ENCODE measurements at places on chromosomes 7 and 10. TPM values are rescaled to one million over a fixed set of nuclear protein-coding genes. Genes with fewer than 3 reads are reported as not detected.

GRCh38 chr10:123165445-123166072 is 11.4 kb downstream of the BUB3 start:
- no peak for ATAC-seq

GRCh38 chr7:107027208-107027607 is 17.3 kb upstream of the PRKAR2B start:
- ATAC-seq = no peak

- ATAC-seq = no peak
These were observed at the start of gene NRAP for GRCh38 chr10:113663908-113664307. TSS of gene NRAP (minus strand) at chr10:113664041. CDS start at chr10:113663882, 159 bp downstream.

- ATAC-seq = no peak
These were observed 31.0 kb downstream of the CYP3A5 start for GRCh38 chr7:99648843-99649242.

Gene DEPP1
- 29.1 TPM for total RNA-seq

DNA sequence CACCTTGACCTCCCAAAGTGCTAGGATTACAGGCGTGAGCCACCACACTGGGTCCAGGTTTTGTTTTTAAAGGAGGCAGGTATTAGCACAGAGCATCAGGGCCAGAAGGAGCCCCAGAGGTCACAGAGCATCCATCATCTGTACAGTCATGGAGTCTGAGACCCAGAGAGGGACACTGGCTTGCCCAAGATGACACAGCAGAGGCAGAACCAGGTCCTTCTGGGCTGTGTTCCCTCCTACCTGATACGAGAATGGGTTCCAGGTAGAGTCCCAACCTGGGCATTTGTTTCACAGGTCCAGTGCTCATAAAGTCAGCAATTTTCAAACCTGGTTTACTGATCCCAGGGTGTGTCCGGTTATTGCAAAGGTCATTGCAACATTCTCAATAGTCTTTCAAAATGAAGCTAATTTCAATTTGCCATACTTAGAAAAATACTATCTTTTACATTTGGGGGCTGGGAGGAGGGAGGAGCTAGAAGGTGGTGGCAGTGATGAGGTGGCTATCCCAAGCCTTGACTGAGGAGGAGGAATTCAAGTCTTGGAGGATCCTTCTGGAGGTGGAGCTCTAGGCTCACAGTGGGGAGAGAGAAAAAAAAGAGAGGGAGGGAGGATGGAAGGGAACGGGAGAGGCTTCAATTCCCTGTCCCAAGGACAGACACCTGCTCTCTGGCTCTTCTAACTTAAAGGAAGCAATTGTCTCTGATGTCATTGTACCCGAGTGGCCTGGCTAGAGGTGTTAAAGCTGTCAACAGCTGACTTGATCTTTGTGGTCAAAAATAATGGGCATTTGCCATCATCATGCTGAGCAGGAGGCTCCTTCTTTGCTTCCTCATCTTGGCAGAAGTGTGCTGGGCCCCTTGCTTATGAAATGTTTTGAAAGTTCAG is 8.1 kb downstream of the MXI1 start:
- no peak for ATAC-seq

- ATAC-seq = no peak
These were observed 70.3 kb upstream of the PIP4K2A start for GRCh38 chr10:22784668-22785067.

GRCh38 chr10:53003094-53003493 is 230.5 kb upstream of the MBL2 start:
- ATAC-seq = no peak

GRCh38 chr7:158778471-158778870 is 50.8 kb downstream of the ESYT2 start:
- ATAC-seq = no peak

- no peak for ATAC-seq
These were observed 77.1 kb upstream of the DUSP5 start for GRCh38 chr10:110420401-110421193.

DNA sequence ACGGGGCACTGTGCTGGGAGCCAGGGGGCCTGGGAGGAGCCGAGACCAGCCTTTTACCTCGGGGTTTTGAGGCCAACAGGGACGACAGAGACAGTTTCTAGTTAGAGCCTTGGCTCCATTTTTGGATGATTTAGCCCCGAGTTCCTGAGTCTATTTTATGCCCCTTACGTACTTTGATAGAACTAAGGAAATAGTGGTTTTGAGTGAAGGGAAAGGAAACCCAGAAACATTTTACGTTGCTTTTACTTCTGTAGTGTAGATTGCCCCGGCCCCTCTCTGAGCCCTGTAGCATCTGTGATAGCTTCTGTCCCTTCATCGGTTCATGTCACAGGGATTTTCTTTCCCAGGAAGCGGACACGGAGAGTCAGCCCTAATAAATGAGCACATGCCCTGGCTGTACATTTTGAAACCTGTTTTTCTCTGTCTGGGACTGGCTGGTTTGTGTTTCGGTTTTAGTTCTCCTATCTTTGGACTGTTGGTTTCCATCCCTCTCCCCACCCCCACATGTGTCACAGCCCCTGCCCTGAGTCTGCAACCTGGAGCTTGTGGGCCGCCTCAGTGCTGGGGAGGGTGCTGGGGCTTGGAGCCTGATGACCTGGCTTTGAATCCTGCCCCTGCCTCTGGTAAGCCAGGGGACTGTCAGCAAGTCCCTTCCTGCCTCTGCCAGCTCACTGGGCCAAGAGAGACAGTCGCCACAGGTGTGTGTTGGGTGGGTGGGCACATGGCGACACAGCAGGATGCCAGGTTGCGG is 6.9 kb upstream of the ORAI2 start:
- ATAC-seq = no peak

GRCh38 chr7:156003220-156004162 is 191.2 kb upstream of the SHH start:
- ATAC-seq = no peak

DNA sequence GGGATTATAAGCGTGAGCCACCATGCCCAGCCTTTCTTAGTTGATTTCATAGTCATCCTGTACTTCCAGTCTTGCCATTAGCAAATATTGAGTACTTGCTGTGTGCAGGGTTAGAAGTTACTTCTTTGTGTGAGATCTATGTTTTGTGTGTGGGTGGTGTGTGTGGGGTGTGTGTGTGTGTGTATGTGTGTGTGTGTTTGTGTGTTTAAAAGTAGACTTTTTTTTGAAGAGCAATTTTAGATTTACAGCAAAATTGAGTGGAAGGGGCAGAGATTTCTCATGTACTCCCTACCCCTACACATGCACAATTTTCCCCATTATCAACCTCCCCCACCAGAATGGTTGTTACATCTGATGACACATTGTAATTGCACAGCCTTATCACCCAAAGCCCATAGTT is 48.2 kb downstream of the KAT6B start:
- ATAC-seq = no peak

Gene FFAR4
- 0.17 TPM for total RNA-seq

Gene NOS3
- total RNA-seq = 1.9 TPM

DNA sequence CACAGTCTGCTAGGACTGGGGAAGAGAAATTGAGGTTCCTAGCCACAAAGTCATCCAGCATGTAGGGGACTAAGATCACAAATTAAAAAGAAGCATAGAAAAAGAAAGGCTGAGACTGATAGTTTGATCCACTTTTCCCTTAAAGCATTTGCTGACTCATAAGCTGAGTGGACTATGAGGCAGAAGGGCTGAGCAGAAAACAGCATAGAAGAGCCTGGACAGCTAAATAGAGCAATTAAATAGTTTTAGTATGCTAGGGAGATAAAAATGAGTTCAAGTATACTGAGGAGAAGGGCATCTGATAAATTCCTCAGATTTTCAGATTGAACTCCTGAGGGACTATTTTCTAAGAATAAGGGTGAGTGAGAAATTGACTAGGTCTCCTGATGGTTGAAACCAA is 155.9 kb upstream of the EGR2 start:
- ATAC-seq = no peak

- ATAC-seq = peak; percentile 71
These were observed 100.2 kb downstream of the AGMO start for GRCh38 chr7:15461576-15461975.

- no peak for ATAC-seq
These were observed 1254.4 kb upstream of the PHF14 start for GRCh38 chr7:9719303-9719702.

Gene DRGX
- 0.47 TPM for total RNA-seq

Gene CYP2C8
- total RNA-seq = not detected

Gene OPN1SW
- 0.48 TPM for total RNA-seq

- peak; percentile 22 for ATAC-seq
These were observed 60.4 kb upstream of the FAM20C start for GRCh38 chr7:131781-132482.

DNA sequence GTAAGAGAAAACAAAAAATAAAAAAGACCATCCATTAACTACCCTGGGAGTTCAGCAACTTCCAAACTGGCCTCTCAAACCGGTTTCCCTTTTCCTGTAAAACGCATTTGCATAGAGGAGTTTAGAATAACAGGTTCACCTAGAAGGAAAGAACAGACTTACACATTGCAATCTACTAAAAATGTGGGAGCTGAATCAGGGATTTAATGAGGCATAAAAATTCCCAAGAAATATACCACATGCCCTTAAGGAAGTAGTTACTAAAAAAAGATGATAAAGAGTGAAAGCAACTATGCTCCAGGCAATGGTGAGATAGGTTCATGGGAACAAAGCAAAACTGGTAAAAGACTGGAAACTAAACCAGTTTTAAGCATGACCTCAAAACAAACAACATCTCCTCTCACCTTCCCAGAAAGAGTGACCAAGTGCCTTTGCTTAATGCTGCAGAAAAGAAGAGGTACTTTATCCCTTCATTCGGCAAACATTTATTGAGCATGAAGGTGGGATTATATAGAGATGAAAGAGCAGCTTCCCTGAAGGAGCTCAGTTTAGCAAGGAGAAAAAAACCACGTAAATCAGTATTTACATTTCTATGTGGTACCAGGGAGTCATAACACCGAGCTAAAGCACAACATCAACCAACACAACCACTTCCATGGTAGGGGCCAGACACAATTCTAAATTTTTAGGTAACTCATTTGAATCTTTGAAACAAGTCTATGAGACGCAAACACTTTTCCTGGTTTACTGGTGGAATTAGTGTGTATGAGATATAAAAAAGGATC is 152.8 kb downstream of the SGMS1 start:
- ATAC-seq = no peak

GRCh38 chr7:104035351-104035750 is 45.9 kb upstream of the RELN start:
- no peak for ATAC-seq

- ATAC-seq = peak; percentile 20
These were observed 175.6 kb downstream of the SKIDA1 start for GRCh38 chr10:21349912-21350286.

- ATAC-seq = no peak
These were observed 81.2 kb downstream of the MKX start for GRCh38 chr10:27664461-27664860.

DNA sequence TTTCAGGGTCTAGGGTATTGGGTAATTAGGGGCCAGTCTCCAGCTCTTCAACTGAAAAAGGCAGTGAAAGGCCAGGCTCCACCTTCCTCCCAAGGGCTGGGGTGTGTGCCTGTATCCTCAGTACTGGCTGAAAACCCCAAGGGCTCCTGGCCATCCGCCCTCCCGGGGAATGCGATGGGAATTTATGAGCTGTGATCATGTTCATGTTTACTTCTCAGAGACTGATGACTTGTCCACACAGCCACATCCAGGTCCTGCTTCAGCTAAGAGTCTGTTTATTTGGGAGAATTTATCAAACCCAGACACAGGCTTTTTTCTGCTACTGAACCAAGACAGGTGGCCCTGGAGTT is 91.7 kb downstream of the CCDC3 start:
- ATAC-seq = no peak

GRCh38 chr7:26160896-26161295 is 8.9 kb downstream of the NFE2L3 start:
- no peak for ATAC-seq

Gene BMPR1A
- 29.3 TPM for total RNA-seq

DNA sequence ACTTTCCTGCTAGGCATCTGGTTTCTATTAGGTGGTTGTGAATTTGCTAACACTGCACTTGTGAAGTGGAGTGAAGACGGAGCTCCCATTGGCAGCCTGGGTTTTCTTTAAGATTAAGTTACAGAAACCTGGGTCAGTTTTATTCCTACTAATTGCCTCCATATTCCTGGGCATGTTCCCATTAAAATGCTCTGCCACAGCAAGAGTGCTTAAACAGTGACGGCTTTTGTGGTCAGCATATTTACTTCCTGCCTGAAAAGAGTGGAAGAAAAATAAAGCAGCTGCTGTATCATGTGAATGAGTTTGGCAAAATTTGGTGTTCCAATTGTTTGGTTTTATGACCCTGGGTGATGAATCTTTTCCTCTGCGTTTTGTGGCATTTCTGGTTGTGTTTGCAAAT is 96.9 kb upstream of the PLXDC2 start:
- ATAC-seq = no peak

DNA sequence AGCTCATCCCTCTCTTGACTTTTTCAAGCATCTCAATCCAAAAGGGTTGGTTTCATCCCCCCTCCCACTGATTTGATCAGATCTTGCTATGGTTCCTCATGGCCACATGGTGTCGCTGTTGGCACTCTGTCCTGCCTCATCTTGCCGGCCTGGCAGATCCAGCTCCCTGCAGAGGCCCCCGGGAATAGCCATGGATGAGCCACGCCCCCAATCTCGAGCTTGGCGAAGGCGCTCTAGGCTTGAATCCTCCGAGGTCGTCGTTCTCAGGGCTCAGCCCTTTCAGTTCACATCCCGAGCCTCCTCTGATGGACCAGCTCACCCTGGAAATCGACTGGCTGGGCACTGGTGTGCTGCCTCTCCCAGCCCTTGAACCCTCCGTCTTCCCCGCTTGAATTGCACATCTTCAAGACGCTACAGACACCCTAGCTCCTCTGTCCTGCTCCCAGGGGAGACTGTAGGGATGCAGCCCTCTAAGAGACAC is 628.7 kb downstream of the TYW1 start:
- ATAC-seq = peak; percentile 100

DNA sequence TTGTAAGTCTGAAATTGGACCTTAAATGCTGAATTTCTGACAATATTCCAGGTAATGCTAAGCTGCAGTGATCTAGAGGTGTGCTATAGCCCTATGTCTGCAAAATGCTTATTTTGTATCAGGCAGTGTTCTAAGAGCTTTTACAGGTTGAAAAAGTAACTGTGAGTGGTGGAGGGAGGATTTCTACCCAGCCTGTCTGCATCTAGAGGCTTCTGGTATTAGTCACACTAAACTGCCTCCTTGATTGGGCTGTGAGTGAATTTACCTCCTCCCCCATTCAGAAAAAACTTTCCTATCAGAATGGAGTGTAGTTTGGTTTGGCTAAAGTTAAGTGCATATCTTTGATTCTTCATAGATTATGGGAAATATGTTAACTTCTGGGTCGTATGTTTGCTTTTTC is 56.8 kb downstream of the BBS9 start:
- no peak for ATAC-seq

Gene ALOX5
- total RNA-seq = 3.0 TPM

Gene RELN
- 35.1 TPM for total RNA-seq

Gene EZH2
- 26.0 TPM for total RNA-seq

DNA sequence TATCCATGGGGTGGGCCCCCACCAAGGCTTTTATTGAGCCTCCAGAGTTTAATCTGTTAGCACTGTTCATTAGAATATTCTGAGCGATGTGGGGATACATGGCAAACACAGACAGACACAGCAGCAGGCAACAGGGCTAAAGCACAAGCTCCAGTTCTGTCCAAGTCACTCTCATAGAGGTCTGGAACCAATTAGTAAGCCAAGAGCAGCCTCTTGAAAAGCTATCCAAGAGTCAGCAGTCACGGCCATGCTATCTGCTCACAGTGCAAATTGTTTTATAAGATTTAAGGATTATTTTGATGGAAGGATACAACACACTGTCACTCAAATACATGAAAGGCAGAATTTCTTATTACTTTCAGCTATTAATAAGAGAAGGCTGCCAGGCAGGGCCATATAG is 86.4 kb upstream of the DGKB start:
- peak; percentile 66 for ATAC-seq

All from motor neuron (in vitro differentiated cells).